ENCODE measurements at places on chromosomes 12 and 14.

DNA sequence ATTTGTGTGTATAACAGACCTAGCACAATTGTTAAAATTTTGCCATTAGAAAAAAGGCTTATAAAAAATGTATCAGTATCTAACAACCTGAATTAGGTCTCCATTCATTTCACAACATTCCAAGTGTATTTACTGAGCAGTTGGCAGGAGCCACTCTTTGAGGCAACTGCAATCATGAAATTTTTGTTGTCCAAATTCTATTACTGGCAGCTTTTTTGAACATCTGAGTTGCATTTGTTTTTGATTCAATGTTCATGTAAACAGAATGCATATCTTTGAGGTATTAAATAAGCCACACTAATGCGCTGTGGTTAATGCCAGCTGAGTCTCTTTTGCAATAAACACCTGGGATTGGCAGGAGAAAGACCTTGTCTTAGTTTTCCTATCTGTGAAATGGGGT is 8.7 kb downstream of the KITLG start:
- no peak for DNase-seq

DNA sequence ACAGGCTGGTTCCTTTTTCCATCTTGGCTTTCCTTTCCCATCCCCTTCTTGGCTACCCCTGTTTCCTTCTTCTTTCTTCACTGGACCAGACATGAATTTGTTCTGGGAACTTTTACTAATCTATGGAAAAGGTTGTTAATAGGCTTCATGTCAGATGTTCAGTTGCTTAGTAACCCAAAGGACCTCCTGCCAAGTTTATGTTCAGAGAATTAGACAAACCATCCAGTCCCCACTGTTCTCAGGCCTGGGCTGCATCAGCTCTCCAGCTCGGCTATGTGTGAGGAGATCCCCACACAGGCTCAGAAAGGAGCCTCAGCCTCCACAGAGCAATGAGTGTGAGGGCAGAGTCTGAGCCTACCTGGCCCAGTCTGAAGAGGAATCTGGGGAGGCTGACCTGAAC is 78.0 kb downstream of the AKAP6 start:
- DNase-seq, result no peak

GRCh38 chr12:53984901-53985691 is at the start of gene HOXC10:
Gene HOXC10 (plus strand): TSS chr12:53985146. CDS start chr12:53985260, 114 bp downstream.
- DNase-seq, result peak; percentile 58

- no peak for DNase-seq
Measured at GRCh38 chr12:113290506-113290905, 44.4 kb downstream of the SLC8B1 start.

GRCh38 chr14:103543140-103543539 is 14.1 kb downstream of the TRMT61A start:
- no peak for DNase-seq

DNA sequence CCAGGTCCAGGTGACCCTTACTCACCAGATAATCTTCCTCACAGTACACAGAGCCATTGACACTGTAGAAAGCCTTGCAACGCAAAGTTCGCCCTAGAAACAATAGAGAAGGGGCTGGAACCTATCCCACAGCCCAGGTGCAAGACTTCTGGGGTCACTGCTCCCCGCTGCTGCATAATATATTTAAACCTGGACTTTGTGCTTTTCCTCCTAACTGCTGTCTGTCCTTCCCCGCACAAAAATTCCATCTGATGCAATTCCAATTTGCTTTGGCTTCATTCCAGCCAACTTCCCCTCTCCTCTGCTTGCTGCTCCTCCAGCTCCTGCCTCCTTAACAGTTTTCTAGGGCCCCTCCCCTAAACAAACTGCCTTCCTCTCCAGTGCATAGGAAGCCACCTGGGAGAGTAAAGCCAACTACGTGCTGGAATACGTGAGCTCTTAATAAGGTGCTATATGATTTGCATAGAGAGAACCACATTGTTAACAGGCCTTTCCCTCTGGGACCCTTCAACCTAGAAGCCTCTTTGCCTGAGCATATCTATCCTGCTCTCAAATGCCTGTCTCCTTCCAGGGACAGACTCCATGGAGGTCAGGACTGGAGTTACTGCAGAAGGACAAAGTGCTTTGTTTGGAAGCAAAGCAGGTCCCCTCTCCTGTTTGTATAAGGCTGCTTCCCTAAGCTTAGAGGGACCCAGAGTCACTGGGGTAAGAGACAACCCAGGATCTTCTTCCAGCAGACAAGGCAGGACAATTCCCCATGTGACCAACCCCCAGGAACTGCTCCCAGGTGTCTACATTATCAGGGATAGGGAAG is 5.5 kb downstream of the AJUBA start:
- no peak for DNase-seq

DNA sequence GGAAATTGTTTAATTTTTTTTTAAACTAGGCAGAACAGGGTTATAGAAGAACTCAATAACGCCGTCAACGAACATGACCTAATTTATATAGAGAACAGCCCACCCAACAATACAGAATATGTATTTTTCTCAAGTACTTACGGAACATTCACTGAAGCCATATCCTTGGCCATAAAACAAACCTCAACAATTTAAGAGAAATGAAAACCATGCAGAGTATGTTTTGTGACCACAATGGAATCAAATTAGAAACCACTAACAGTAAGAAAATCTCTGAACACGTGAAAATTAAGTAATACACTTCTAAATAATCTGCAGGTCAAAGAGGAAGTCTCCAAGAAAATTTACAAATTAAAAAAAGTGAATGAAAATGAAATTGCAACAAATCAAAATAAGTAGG is 9.4 kb downstream of the SART3 start:
- no peak for DNase-seq

GRCh38 chr14:97824218-97824617 is 1027.0 kb downstream of the VRK1 start:
- no peak for DNase-seq

DNA sequence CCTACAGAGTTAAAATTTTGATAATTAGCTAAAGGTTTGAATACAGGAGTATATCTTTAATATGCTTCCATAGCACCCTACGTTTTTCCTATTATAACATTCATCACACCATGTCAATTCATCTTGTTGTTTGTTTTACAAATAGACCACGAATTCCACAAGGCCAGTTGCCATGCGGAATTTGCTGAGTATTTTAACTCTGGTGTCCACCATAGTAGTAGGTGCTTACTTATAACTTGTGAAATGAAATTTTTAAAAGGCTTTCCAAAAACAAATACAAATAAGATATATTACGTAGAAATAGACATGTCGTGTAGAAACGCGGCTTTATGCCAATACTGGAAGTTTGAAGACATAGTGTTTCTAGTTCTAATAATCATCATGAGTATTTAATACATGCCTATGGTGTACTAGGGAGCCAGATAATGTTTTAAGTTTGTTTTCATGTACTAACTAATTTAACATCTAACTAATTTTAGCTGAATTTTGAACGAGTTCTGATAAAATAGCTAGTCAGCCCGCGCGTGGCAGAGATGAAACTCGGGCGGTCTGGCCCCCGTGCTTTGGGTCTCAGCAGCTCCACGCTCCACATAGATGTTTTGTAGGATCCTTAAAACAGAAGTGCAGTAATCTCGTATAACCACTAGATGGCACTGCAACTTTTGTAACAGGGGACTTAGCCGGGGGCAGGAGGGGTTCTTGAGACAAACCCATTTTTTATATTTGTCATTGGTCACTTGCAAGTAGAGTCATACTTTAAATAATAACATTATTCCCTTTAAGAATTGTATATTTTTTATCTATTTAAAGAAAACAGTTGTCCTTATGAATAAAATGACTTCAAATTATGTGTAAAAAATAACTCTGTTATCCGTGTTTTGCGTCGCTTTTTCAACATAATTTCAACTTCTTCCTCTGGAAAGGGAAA is 10.2 kb downstream of the CD69 start:
- DNase-seq, result peak; percentile 83

GRCh38 chr12:105736498-105736897 is 402.3 kb downstream of the NUAK1 start:
- DNase-seq, result no peak

DNA sequence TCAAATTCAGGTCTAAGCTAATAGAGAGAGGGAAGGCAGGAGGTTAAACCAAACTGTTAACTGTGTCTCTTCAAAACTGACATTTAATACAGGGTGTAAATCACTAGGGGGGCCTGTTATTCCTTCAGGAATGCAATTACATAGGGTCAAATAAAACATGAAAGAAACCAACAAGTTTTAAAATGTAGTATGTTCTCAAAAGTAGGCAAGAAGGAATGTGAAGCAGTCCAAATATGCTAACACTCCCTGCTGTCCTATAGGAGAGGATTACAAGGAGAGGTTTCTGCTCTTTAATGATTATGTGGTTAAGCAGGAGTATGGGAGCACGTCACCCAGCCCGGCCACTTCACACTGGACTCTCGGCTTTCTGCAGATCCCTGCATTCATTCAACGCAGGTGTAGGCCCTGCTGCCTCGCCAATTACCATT is 42.5 kb upstream of the BMP4 start:
- DNase-seq, result no peak

- DNase-seq, result no peak
Measured at GRCh38 chr12:99809909-99810308, 162.4 kb downstream of the GARIN6 start.

- DNase-seq, result no peak
Measured at GRCh38 chr14:58747181-58747580, 109.4 kb downstream of the DACT1 start.

- DNase-seq, result no peak
Measured at GRCh38 chr14:53872681-53873089, 83.9 kb downstream of the BMP4 start.

GRCh38 chr14:95418858-95419257 is 97.6 kb downstream of the SYNE3 start:
- no peak for DNase-seq

- peak; percentile 98 for DNase-seq
Measured at GRCh38 chr12:89949457-89950195, 241.0 kb upstream of the ATP2B1 start.

GRCh38 chr12:131066886-131067490 is 113.3 kb downstream of the ADGRD1 start:
- no peak for DNase-seq

DNA sequence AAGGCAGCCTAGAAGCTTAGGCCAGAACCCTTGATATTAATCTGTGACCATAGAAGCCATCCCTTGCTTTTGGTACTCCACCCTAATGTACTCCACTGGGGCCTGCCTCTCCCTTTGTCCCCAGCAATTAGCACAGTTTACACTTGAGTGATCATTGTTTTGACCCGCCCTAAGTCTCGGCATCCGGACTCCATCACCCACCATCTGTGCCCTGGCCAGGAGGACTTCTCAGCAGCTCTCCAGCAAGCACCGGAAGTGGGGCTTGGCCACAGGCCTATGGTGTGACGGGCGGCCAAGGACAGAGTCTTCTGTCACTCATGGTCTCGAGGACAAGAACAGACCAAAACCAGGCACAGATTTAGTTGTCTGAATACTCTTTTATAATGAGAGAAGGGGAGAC is 126.5 kb upstream of the NTF3 start:
- no peak for DNase-seq

GRCh38 chr14:44099743-44100488 is 407.2 kb downstream of the FSCB start:
- no peak for DNase-seq

GRCh38 chr14:52313462-52313861 is 650 bp upstream of the PTGER2 start:
- peak; percentile 27 for DNase-seq

DNA sequence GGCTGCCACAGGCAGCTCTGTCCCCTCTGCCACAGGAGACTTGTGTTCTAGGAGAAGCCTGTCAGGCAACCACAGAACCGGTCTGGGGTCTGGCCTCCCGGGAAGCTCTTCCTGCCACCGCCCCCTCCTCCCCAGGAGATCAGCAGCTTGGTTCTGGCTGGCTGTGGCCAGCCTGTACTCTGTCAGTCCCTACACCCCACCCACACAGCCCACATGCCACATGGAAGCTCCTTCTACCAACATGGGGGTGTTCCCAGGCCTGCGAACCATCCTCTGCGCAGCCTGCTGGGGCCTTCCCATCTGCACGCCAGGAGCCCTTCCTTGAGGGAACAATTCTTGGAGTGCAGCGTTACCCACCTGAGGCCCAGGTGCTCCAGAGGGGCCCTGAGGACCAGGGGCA is 16.8 kb downstream of the TMEM106C start:
- DNase-seq, result no peak

DNA sequence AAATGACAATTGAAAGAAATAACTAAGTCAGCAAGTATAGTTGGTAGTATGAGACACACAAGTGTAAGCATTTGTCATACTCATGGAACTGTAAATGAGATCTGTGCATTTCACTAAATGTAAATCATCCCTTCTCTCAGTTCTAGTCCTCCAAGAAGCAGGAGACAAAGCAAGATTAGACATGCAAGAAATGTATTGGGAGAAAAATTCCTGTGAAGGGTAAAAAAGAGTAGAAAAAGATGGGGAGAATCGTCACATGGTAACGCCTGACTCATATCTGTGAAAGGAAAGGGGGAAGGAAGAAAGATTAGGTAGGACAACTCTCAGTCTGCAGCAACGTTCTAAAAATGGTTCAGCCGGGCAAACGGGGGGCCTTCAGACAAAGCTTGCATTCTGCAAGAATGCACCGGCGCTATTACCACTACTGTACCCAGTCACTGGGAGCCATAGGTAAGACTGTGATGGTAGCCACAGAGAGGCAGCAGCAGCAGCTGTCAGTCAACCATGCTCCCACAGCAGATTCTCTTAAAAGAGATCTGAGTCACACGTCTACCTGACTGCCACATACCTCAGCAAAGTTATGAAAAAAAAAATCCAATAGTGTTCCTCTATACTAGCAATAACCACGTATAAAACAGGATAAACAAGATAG is 18.0 kb upstream of the RFX4 start:
- no peak for DNase-seq

GRCh38 chr12:5429741-5430557 is 2.0 kb upstream of the NTF3 start:
- DNase-seq, result no peak

- DNase-seq, result no peak
Measured at GRCh38 chr12:122917507-122918121, 21.7 kb upstream of the VPS37B start.

DNA sequence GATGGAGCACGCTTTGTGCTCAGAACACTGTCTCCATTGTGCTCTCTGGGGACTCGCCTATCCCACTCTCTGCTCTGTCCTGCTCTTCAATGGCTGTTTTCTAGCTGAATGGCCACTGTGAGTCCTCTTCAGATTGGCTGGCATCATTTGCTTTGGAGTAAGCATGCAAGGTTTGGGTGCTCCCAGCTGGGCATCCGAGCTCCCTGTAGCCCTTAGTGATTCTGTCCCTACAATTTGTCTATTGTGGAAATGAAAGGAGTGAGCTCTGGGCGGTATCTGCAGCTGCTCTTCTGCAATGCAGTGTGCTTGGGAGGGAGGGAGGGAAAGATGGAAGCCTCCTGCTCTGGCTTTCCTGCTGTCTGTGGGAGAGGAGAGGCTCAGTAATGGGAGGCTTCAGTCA is 84.8 kb downstream of the SMOC1 start:
- no peak for DNase-seq

Measured in CD4-positive, alpha-beta T cell treated with Interleukin-4 for 4 hours (primary cell).